Colonic mucosa (tissue), 4 donors: ENCODE measurements at places on chromosomes 4 and X.

GRCh38 chrX:129634541-129634940 lies 20.2 kb downstream of the APLN start:
- DNase-seq = no peak

GRCh38 chr4:153010146-153010545 lies 74.0 kb downstream of the FHDC1 start:
- no peak for DNase-seq

DNA sequence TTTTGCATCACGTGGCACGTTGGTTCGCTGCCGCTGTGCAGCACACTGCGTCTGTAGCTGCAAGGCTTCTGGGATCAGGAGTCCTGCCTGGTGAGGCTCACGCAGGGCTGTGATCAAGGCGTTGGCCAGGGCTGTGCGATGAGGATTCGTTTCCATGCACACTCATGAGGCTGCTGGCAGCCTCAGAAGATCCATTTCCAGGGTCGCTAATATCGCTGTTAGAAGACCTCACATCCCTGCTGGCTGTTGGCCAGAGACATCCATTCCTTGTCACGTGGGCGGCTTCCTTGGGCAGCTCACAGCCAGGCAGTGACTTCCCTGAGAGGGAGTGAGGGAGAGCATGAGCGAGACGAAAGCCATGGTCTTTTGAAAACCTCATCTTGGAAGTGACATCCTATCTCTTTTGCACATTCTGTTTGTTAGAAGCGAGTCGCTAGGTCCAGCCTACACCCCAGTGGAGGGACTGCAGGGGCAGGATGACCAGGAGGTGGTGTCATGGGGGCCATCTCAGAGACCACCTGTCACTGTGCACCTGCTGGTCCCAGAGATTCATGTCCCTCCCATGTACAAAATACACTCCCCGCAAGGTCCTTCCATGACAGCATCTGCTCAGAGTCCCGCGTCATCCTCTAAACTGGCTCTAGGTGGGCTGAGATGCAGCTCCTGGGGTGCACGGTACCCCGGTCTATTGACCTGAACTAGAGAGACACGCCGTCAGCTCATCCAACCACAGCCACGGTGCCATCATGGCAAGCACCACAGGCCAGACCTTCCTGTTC lies 12.2 kb downstream of the RGS12 start:
- DNase-seq = no peak

DNA sequence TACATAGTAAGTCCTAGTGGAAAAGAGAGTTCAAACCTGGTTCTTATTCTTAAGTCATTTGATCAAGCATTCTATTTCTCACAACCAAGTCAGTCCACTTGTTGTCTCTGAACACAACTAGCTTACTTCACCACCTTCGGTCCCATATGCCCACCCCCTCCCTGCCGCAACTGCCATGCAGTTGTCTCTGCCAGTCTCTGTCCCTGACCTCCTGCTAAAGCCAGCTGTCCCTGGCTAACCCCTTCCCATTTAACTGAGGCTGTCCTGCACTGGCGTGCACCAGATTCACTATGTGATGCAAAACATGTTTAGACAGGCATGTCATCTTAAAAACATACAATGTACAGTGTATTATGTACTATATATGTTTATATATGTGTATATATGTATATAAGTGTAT lies 12.7 kb downstream of the FRAS1 start:
- no peak for DNase-seq

GRCh38 chr4:147644471-147644870 lies 27.3 kb downstream of the TMEM184C start:
- no peak for DNase-seq

- DNase-seq = no peak
Observed at GRCh38 chrX:69807400-69807799, 191.5 kb downstream of the EDA start.

GRCh38 chr4:6855692-6856297 lies 53.8 kb upstream of the TBC1D14 start:
- no peak for DNase-seq

DNA sequence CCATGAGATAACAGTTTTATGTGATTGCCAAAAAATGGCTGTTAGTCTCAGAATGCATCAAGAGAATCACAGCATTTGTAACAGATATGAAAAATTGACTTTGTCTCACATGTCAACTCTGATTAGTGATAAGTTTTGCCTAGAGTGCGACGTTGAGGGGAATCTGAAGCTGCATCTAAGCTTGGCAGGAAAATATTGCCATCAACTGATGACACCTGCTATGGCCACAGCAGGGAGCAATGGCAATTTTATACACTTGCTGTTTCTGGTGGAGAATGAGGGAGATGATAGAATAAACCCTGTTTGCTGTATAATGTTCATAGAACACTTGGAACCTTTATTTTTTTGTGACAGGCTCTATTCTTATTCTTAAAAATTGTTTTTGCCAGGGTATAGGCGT lies 205.4 kb upstream of the GNPDA2 start:
- DNase-seq = no peak

GRCh38 chrX:130136496-130136895 lies 26.2 kb upstream of the ELF4 start:
- no peak for DNase-seq
